HAP-1 (cell line): ENCODE measurements at places on chromosomes 7 and 10.

GRCh38 chr7:157010588-157011332 is at the start of gene MNX1:
Gene MNX1 (minus strand): TSS chr7:157010663. CDS start chr7:157010350, 313 bp downstream.
- DNase-seq = peak; percentile 95

GRCh38 chr10:88986549-88987242 is 3.9 kb upstream of the FAS start:
- peak; percentile 44 for DNase-seq

DNA sequence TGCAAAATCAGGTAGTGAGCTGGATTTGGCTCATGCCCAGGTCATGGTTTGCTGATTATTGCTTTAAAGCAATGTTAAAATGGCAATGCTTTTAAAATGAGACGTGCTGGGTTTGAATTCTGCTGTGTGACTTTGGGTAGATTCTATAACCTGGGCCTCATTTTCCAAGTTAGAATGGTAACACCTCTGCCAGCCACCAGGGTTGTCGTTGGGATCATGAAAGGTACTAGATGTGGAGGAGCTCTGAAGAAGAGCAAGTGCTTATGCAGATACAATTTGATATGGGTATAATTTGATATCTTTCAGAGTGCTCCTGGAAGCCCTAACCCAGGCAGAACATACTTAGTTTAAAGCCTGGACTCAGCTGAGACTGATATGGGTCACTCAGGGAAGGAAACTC is 60.0 kb downstream of the EVX1 start:
- no peak for DNase-seq

GRCh38 chr10:36451391-36451970 is 673.9 kb upstream of the ANKRD30A start:
- DNase-seq = no peak

- DNase-seq = no peak
Measured at GRCh38 chr7:82964150-82964882, 198.4 kb downstream of the PCLO start.

DNA sequence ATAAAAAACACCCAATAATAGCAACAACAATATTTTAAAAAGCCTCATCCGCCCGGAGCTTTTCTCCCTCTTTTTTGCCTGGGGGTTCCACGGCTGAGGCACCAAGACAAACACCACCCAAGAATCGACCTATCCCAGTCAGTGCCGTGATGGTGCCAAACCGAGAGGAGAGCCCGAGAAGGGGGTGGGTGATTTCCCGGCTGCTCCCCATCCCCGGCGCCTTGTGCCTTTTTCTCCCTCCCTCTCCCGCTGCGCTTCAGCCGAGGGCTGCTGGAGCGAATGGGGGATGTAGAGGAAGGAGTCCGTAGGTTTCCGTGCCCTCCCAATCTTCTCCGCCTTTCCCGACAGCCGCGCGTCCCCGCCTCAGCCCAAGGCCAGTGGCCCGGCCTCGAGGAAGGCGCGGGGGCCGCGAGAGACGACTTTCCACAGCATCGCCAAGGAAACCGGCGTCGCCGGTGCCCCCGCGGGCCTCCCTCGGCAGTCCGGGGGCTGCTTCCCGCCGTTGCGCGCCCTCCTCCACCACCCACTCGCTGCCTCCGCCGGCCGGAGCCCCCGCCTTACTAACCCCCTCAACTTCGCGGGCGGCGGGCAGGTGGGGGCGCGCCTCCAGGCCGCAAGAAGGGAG is 1.3 kb downstream of the EGR2 start:
- DNase-seq = no peak
